ENCODE measurements at places on chromosomes 5 and 9.

GRCh38 chr5:179603308-179603707 is 20.2 kb downstream of the HNRNPH1 start:
- DNase-seq = no peak

- DNase-seq = no peak
Observed at GRCh38 chr5:94173100-94173499, 431.7 kb upstream of the POU5F2 start.

- DNase-seq = peak; percentile 30
Observed at GRCh38 chr5:140827704-140828361, at the start of gene PCDHA6. Gene PCDHA6 (plus strand): TSS chr5:140827960. CDS start chr5:140828092, 132 bp downstream.

- DNase-seq = no peak
Observed at GRCh38 chr5:107917983-107918382, 247.2 kb upstream of the EFNA5 start.

- DNase-seq = no peak
Observed at GRCh38 chr9:100208673-100209072, 109.6 kb downstream of the INVS start.

GRCh38 chr9:85276741-85277140 is 465.0 kb downstream of the AGTPBP1 start:
- no peak for DNase-seq

DNA sequence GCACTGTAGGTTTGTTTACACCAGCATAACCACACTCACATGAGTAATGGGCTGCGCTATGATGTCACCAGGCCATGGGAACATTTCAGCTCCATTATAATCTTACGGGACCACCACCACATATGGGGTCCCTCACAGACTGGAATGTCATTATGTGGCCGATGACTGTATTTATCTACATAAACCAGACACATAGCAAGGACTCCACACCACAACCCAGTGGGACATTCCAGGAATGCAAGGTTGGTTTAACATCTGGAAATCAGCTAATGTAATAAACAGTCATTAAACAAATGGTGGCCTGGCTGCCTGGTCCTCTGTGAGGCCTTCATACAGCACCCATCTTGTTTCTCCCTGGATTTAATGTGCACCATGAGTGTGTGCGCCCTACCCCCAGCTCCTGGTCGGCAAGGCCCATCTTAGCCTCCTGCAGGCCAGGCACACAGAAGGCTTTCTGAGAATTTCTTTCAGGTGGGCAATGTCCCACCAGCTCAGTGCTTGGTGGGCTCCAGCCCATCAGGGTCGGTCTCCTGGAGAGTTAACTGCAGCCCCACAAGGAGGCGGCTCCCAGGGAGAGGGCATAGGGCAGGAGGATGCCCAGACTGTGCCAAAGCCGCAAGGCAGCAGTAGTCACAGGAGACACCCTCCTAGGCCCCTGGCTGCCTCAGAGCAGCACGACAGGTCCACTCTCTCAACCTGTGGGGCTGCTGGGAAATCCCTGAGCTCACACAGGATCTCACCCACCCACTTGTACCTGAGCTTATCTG is 35.9 kb upstream of the SARDH start:
- no peak for DNase-seq

DNA sequence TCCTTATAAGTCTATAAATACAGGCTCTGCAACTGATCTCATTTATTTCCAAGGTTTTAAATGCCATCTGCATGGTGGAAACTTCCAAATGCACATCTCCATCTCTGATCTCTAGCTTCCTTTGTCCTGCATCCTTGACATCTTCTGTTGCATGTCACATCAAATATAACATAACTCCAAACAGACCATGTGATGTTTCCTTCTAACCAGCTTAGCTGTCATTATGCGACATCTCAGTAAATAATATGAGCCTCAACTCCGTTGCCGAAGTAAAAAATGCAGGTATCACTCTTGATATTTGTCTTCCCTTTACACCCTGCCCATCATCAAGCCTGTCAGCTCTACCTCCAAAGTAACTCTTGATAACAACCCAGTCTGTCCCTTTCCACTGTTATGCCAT is 506.4 kb upstream of the C9orf72 start:
- DNase-seq = no peak

DNA sequence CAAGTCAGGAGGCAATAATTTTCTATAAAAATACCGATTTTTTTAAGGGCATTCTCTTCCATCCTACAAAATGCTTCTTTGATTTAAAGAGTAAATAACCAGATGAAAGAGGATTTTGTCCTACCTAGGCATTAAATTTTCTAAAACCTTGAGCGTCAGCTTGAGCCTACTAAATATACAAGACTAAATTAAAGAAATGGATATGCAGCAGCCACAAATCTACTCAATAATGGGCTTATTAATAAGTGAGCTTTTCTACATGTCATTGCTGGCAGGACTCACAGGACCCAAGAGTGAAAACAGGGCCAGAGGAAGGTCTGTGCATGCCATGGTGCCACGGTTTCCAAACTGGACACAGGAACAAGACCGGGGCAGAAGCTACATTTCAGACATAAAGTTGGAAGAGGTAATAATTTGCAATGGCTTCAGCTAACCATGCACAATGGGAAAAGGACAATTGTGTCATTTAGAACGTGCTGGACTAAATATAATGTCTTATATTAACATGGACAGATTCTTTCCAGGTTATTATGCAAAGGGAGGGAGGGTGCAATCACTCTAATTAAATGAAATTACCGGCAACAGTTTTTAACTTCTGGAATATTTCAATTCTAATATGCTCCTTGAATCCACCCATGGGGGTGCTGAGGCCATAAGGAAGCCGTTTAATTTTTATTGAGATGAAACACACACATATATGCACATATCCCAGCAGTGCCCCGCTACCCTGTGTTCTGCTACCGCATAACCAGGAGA is 5.2 kb downstream of the WHRN start:
- no peak for DNase-seq

GRCh38 chr5:64180661-64181343 is 15.2 kb downstream of the RNF180 start:
- DNase-seq = no peak

- no peak for DNase-seq
Observed at GRCh38 chr5:95027151-95027721, 257.7 kb downstream of the MCTP1 start.

GRCh38 chr5:6632324-6632887 is 438 bp downstream of the NSUN2 start:
- DNase-seq = no peak

DNA sequence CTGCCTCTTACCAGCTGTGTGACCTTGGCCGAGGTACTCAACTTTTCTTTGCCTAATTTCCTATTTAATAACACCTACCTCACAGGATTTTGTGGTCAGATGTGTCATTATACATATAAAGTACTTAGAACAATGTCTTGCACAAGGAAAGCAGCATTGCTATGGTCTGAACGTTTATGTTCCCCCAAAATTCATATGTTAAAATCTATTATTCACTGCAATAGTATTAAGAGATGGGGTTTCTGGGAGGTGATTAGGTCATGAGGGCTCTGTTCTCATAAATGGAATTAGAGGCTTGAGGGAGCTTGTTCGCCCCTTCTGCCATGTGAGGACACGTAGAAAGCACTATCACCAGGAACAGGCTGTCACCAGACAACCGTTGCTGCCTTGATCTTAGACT is 10.9 kb upstream of the RNF145 start:
- no peak for DNase-seq

GRCh38 chr5:59767681-59768151 is 125.8 kb downstream of the PDE4D start:
- no peak for DNase-seq

DNA sequence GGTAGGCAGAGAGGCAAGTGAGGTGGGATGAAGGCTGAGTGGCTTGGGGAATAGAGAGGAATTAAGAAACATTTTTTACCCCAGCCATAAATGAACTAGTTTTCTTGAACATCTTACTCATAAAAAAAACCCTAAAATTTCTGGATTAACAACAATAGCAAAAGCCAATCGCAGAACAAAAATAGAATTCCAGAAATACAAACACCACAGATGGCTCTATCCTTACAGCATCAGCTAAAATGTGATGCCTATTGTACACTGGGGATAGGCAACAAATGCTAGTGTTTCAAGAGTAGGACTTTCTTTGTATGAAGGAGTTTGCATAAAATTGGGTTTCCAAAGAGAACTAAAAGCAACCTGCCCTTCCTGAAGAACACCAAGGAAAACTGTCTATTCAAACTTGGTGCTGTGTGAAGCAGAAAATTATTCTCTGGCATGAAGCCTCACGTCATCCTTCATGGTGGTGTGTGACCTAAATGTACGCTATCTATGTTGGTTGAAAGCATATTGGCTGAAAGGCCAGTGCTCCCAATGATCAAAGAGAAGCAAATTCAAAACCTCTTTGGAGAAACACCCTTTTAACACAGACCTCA is 82.9 kb downstream of the JAKMIP2 start:
- no peak for DNase-seq

- no peak for DNase-seq
Observed at GRCh38 chr9:84141741-84142370, 161.3 kb downstream of the RMI1 start.

GRCh38 chr9:68860419-68860818 is 153.5 kb downstream of the PRKACG start:
- no peak for DNase-seq

GRCh38 chr9:8872802-8873201 is 1073.2 kb upstream of the DMAC1 start:
- DNase-seq = no peak

GRCh38 chr5:86617309-86617755 is 409 bp upstream of the COX7C start:
- no peak for DNase-seq

- no peak for DNase-seq
Observed at GRCh38 chr5:72518001-72518683, 10.9 kb upstream of the ZNF366 start.
